ENCODE measurements at places on chromosomes 13 and 19. TPM values are rescaled to one million over a fixed set of nuclear protein-coding genes. Genes with fewer than 3 reads are reported as not detected.

Gene CEACAM4
- total RNA-seq: not detected

Gene ZNF850
- 11.2 TPM for total RNA-seq

Gene NLRP4
- total RNA-seq: not detected

Gene ZNF497
- 0.41 TPM for total RNA-seq

Gene CLPTM1
- 32.4 TPM for total RNA-seq

Gene MEGF8
- total RNA-seq: 4.0 TPM

Gene MISP3
- total RNA-seq: 0.45 TPM

Gene ENOX1
- 0.35 TPM for total RNA-seq

Gene GFY
- not detected for total RNA-seq

Gene ZNF729
- not detected for total RNA-seq

Gene ETFB
- 128 TPM for total RNA-seq

Gene ATP13A1
- total RNA-seq: 48.7 TPM

Gene SCN1B
- 0.89 TPM for total RNA-seq

Gene GIPR
- 1.8 TPM for total RNA-seq

Gene ZNF528
- 2.9 TPM for total RNA-seq

Gene PBX4
- 13.5 TPM for total RNA-seq

Gene FCGBP
- 3.8 TPM for total RNA-seq

- DNase-seq: no peak
These were observed 93.4 kb downstream of the KCTD12 start for GRCh38 chr13:76792731-76793347.

DNA sequence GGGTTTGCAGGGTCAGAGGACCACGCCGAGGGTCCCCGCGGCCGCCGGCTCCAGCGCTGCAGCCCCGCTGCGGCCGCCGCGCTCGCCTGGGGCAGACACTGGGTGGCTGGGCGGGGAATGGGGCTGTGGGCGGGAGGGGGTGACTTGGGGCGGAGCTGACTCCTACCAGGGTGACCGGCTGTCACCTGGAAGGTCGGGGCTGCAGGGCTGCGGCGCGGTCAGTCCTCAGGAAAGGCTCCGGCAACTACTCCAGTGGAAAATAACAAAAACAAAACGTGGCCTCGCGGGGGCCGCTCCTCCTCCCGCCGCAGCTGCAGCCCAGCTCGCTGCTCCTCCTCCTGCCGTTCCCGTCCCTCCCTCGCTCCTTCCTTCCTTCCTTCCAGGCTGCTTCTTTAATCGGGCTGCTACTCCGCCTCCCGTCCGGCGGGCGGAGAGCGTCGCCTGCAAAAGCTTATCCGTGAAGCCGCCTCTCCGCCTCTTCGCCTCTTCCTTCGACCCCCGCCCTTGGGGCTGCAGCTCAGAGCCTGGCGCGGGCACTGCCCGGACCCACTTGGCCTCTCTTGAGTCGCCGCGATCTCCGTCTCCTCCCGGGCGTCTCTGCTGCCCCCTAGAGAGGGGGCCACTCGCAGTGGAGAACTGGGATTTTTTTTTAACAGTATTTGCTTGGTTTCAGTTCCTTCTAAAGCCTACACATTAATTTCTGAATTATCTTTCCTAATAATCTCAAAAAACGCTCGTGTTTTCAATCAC, at the start of gene TBC1D4:
TBC1D4 (minus strand) TSS at position 100 of the 750 bp plus-strand sequence. CDS start 402 bp downstream, outside the sequence.
- peak; percentile 68 for DNase-seq

DNA sequence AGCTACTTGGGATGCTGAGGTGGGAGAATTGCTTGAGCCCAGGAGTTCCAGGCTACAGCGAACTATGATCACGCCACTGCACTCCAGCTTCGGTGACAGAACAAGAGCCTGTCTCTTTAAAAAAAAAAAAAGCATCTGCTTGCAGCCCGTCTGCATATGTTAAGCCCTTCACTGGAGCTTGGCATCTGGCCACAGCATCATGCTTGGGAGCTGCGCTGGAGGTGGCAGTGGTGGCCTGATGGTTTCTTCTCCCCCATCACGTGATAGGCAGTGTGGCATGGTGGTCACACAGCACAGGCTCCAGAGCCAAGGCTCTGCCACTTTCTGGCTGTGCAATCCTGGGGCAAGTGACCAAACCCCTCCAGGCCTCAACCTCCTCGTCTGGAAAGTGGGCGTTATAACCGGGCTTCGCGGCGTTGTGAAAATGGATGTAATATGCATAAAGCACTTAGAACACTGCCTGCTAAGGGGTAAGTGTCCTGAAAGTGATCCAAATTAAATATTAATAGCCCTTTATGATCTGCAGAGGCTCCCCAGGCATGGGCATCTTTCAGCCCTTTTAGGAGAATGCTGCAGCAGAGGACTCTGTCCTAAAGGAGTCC, 24.4 kb downstream of the MARK4 start:
- no peak for DNase-seq

- no peak for DNase-seq
These were observed 56.6 kb downstream of the MYO16 start for GRCh38 chr13:108686027-108686426.

DNA sequence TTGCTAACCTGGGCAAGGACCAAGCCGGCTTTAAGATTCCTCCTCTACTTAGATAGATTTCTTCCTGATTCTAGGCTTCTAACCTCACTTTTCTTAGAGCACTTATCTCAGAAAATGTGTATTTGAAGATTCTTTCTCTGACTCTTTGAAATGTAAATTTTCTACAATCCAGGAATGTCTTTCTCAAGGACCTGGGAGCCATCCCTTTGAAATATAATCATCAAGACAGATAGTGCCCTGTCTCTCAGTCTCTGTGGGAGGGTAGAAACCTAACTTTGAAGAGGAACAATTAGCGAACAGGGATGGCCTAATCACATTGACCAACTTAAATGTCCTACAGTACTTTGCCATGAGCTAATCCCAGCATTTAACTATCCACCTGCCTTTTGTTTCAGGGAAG, 1646.0 kb downstream of the PCDH9 start:
- no peak for DNase-seq

GRCh38 chr13:40792284-40793051, 3.1 kb downstream of the SLC25A15 start:
- no peak for DNase-seq

GRCh38 chr19:1474011-1474764, 4.8 kb downstream of the C19orf25 start:
- DNase-seq: no peak

DNA sequence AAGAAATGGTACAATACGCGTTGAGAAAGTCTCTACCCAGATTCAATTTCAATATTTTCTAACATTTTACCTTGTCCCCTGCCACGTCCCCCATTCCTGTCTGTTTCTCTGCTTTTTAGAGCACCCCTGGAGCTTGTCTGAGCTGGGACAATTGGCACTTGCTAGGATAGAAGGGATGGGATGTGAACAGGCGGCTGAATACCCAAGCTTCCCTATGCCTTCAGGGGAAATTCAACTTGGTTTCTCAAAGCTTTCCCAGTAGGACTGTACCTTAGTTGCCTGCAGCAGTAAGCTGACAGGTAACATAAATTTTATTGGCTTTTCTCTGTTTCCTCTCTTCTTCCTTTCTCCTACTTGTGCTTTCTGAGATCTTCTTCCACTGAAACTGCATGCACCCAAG, 1663.3 kb downstream of the EFNB2 start:
- no peak for DNase-seq

GRCh38 chr19:45200568-45200967, 22.0 kb downstream of the BLOC1S3 start:
- DNase-seq: peak; percentile 19

GRCh38 chr13:34522808-34523207, 419.3 kb upstream of the NBEA start:
- no peak for DNase-seq

DNA sequence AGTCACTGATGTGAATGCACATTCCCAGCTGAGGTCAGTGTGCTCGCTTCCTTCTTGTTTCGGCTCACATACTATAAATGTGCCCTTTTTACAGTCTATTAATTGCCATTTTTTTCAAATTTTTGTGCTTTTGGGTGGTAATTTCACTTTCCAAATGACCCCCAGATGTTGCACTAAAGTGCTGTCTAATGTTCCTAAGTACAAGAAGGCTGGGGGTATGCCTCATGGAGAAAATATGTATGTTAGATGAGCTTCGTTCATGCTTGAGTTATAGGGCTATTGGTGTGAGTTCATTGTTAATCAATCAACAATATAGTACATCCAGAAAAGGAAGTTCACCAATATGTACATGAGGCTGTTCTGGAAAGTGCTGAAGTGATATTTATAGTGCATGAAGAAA, 84.7 kb downstream of the KL start:
- no peak for DNase-seq

DNA sequence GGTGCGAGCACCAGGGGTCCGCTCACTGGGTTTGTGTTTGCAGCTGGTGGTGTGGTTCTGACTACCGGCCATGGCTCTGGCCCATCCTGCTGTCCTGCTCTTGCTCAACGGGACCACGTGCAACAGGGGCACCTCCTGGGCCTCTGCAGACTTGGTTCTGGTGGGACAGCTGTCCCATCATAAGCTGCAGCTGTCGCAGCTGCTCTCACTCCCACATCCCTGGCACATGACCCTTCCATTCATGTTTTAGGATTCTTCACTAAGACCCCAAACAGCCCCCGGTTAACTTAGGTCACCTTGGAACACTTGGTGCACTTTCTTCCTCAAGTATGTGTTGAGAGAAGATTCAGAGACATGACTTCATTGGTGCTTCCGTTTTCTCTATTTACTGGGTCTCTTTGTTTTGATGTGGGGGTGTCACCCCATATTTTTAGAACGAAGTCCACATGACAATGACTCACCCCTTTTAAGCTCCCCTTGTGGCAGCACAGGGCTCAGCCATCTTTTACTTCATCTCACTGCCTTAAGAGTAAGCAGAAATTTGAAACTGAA, 68.4 kb upstream of the ARHGEF7 start:
- DNase-seq: no peak

DNA sequence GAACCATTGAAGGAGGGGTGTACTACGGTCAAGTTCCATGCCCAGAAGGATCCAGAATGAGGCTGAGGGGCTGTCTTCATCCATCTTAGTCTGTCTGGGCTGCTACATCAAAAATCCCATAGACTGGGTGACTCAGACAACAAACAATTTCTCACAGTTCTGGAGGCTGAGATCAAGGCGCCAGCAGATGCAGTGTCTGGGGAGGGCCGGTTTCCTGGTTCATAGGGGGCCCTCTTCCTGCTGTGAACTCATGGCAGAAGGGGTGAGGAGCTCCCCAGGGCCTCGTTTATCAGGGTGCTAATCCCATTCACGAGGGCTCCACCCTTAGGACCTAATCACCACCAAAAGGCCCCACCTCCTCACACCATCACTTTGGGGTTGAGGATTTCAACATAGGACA, 14.7 kb upstream of the KCTD15 start:
- DNase-seq: no peak

DNA sequence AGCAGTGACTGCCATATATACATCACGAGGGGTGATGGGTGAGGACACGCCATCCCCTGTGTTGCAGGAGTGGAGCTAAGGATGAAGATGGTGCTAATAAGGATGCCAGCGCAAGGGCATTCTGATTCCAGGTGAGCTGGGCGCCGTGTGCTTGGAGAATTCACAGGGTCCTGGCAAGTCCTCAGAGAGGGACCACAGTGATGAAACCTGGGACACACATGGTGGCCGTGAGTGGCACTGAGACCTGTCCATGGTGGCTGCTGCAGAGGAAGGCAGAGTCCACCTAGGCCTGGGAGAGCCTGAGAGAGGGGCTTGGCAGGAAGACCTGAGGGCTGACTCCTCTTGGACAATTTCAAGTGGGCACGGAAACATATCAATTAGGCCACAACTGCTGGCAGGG, 65.2 kb downstream of the RFX2 start:
- no peak for DNase-seq

DNA sequence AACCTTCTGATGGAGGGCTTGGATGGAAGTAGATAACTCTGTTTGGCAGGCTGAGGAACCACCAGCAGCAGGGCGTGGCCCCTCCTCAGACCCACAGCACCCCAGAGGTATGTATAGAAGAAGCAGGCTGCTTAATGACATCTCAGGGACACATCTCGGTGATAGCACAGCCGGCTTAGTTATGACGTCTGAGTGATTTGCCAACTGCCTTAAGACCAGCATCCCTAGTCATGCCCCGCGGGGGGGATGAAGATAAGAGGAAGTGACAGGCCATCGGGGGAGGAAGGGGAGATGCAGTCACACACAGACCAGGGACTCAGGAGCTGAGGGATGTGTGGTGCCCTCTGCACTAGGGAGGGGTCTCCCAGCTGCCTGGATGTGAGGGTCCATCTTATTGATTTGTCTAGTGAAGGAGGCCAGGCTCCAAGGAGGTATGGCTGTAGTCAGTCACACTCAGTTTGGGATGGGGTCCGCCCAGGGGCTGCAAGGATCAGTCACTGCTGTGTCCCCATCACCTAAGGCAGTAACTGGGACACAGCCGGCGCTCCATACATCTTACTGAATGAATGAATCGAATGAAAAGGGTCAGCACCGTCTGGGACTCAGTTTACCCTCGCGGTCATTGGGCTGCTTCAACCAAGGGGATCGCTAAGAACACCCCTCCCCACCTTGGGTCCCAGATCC, 19.2 kb upstream of the ERCC1 start:
- DNase-seq: peak; percentile 72

DNA sequence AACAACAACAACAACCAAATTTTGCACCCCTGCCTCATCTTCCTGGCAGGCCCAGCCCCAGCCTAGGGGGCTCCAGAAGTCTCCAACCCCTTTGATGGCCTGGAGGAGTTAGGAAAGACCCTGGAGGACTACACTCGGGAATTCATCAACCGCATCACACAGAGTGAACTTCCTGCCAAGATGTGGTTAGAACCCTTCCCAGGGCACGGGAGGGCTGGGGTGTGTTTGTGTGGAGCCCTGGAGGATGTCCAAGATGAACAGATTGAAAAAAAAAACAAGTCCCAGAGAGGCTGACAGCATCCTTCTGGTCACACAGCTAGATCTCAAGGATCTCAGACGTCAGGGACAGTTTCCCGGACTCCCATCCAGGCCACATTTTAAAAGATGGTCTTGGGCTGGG, 13.3 kb downstream of the APOC1 start:
- no peak for DNase-seq

GRCh38 chr13:67635754-67636153, 405.6 kb upstream of the PCDH9 start:
- DNase-seq: no peak

- DNase-seq: no peak
These were observed 96.7 kb downstream of the RNASEH2B start for GRCh38 chr13:51006067-51006845.

DNA sequence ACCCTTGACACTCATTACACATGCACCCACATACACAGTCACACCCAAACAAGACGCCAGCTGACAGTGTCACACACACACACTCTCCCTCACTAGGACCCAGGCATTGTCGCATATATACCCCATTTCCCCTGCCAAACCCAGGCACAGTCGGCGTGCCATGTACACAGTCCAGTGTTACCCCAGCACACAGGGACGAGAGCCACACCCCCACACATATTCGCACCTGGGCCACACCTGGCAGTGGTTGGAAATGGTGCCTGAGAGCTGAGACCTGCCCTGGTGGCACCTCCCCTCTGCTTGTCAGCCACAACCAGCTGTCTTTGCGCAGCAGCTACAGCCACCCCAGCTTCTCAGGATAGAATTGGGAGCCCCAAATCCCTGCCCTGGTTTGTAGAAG, 9.0 kb downstream of the NFIX start:
- DNase-seq: no peak

DNA sequence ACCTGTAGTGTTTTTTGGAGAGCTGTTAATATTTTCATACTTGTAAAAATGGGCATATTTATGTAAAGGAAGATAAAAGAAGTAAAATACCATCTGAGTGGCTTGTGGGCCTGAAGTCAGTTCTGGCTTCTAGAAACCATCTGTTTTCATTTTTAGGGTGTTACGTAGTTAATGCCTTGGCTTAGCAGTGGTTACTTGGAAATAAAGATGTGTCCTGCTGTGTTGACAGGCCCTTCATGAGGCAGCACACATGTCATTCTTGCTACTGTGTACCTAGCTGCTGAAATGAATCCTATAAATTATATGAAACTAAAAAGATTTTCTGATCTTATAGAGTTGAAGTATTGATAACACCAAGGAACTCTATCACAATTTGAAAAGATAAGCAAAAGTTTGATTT, 16.0 kb downstream of the ILF3 start:
- DNase-seq: no peak
